ENCODE measurements at places on chromosomes 11 and 22.

DNA sequence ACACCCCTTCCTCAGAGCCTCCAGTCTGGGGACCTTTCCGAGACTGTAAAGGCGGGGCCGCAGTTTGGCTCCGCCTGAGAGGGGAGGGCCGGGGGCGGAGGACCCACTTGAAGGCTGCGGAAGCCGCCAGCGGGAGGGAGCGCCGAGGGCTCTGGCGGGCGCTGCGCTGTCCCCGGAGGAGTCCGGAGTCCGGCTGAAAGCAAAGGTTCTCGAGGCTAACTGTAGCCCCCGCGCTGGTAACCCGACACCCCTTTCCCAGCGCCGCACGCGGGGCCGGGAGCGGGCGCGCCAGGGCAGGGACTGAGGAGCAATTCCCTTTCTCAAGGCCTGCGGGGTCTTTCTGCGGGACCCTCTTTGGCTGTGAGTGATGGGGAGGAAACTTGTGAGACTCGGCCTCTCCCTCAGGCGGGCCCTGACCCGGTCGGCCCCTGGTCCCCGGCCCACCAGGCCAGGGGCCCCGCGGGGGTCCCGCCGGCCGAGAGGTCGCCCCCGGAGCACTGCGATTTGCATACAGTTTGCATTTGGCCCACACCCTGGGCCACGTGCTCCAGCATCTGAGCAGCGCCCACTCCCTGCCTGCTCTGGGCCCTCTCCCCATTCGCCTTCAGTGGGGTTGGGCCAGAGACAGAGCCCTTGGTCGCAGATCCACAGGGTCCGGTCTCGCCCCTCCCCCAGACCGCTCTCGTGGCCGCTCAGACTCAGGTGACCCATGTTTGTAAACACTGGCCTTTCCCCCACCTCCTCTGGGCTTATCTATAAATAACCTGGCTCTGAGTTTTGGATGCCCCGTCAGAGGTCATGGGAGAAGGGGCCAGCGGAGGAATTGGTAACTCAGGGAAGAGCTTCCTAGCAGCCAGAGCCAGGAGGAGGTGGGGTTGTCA, 519 bp upstream of the ART5 start:
- peak; percentile 26 for DNase-seq

- no peak for DNase-seq
These were observed 55.6 kb downstream of the OR4C45 start for GRCh38 chr11:50088231-50088630.

- no peak for DNase-seq
These were observed 19.6 kb downstream of the P2RY2 start for GRCh38 chr11:73237471-73238290.

DNA sequence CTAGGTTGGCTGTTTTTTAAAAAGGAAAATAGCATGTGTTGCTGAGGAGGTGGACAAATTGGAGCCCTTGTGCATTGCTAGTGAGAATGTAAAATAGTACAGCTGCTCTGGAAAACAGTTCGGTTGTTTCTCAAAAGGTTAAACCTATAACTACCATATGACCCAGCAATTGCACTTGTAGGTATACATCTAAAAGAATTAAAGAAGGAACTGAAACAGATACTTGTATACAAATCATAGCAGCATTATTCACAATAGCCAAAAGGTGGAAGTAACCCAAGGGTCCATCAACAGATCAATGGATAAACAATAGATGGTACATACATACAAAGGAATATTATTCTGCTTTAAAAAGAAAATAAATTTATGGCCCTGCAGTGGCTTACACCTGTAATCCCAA, 111.4 kb downstream of the CSTPP1 start:
- no peak for DNase-seq

DNA sequence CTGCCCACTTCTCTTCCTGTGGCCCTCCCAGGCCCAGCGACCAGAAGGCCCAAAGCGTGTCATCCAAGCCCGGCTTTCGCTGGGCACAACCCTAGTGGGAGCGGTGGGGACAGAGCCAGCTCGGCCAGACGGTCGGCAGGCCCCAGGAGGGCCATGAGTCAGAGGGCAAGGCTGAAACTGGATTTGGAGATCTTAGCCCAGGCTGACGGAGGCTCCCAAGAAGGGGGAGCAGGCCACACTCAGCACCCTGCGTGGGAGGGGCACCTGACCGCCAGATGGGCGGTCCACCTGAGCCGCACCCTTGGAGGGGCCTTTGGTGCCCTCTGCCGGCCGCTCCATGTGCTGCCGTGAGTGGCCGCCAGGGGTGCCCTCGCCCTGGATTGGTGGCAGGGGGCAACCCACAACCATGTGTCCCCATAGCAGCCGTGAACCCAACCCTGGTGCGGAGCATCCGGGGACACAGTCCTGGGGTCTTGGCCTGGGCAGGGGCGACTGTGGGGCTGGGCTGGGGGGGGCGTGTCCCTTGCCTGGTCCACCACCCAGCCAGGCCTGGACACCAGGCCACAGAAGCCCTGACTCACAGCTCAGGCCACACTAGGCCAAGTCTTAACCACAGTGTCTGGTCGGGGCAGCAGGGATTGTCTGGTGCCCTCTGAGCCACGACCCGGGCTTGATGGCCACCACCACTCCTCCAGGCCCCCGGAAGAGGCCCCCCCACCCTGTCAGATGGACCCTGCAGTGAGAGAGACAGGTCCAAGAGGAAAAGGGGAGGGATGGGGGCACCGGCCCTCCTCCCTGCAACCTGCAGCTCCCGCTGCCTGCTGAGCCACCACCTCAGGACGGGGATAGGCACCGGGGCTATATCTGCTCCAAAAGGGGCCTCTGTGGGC, 19.2 kb upstream of the TALDO1 start:
- no peak for DNase-seq

DNA sequence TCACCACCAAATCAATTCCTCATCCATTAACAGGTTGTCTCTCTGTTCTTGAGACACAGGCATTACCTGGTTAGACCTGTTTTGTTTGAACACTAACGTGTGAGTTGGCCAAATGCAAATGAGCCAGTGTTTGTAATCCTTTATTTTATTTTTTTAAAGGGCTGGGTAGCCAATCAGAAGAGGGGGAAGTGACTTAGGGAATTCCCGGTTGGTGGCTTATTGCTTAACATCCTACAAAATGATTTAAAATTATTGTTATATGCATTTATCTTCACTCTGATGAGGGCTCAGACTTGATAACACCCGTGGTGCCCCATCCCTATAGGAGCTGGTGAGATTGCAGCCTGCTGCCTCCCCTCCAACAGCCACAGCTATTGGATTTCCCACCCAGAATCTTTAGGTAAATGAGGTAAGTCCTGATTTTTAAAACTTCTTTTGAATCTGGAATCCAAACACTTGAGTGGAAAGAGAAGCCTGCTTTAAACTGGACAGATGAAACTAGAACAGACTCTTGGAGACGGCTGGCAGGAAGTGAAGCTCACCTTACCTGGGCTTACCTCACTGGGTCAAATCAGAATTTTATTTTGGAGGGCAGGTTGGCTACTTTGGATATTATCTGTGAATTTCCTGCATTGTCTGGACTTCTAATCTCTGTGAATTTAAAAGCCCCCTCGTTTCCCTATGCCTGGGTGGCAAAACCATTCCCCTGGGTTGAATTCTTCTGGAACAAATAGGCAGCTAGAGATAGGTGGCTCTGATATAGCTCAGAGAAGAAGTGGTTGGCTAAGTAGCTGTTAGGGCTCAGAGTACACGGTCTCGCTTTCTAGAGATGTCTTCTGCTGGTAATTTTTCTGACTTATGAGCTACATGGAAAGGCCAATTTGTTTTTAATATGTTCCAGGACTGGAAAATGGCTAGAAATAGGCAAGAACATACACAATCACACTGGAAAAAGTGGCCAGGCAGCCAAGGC, at the start of gene EHF:
TSS of gene EHF (plus strand) at position 274 of the 973 bp plus-strand sequence. CDS start 21,538 bp downstream, outside the sequence.
- DNase-seq = no peak

GRCh38 chr11:92129811-92130210, 94.8 kb upstream of the FAT3 start:
- no peak for DNase-seq
